ENCODE measurements at places on chromosomes 7 and 10.

DNA sequence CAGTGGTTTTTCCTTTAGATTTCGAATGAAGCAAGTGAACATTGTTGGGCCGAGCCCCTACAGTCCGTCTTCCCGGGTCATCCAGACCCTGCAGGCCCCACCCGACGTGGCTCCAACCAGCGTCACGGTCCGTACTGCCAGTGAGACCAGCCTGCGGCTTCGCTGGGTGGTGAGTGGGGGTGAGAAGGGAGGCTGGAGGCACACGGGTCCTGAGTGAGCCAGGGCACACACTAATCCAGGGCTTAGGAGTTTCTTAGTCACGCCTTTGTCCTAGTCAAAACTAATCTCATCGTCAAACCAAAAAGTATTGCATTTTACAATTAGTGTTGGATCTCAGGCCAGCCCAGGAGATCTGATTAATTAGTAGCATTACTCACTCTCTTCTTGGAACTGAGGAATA is 568.8 kb upstream of the FOXK1 start:
- DNase-seq: no peak

DNA sequence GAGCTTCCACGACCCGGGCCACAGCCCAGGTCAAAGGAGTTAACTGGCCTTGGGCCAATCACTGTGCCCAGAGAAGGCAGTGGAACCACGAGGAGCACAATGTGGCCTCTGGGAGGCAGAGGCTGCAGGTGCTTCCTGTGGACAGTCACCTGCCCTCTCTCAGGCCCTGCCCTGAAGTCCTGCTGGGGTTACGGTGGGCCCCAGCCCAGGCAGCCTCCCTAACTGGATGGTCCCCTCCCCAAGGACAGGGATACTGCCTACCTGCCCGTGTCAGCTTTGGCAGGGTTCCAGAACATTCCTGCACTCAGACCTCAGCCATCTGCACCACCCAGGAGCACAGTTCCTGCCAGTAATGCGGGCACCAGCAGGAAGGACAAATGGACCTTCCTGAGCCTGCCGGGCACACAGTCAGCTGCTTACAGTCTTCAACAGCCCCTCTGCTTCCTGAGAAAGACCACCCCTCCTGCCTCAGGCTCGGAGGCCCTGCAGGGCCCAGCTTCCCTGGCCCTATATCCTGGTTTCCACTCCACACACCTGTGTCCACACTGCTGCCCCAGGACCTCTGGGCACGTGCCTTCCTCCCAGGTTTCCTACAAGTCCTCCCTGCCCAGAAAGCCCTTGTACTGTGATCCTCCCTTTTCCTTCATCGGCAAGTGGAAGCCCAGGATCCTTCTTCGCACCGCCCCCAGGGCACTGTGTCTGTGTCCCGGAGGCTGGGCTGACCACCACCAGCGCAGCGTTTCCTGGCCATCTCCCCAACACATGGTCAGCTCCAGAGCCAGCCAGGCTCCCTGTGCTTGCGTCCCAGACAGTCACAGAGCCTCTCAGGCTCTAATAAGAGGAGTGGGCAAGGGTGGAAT is 23.3 kb downstream of the WDR86 start:
- no peak for DNase-seq

DNA sequence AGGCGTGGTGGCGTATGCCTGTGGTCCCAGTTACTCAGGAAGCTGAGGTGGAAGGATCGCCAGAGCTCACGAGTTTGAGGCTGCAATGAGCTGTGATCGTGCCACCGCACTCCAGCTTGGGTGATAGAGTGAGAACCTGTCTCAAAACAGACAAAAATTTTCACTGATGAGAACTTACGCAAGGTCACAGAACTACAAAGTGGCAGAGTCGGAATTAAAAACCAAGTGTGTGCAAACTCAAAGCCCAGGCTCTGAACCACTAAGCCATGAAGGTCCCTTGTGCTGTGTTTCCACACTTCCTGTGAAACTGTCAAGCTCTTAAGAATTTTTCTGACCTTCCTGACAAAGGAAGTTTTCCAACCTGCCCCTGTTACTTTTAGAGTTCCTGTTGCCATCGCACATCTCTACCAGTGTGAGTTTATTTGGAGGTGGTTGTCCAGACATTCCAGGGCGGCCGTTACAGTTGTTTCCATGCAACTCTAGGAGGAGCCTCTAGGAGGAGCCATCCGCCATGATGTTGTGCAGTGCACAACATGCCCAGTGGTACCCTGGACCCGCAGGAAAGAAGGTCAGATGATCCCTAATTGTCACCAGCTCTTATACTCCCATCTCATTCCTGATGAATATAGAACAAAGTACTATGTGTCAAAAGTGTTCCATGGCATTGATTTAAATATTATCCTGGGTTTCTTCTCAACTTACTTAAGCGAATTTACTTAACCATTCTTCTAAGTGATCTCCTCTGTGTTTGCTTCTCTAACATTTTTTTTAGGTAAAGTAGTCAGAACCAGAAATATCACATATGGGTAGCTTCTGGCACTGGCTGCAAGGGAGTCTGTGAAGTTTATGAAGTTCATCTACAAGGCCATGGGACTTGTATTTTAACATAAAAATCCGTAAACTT is 49.0 kb upstream of the LYZL1 start:
- no peak for DNase-seq

DNA sequence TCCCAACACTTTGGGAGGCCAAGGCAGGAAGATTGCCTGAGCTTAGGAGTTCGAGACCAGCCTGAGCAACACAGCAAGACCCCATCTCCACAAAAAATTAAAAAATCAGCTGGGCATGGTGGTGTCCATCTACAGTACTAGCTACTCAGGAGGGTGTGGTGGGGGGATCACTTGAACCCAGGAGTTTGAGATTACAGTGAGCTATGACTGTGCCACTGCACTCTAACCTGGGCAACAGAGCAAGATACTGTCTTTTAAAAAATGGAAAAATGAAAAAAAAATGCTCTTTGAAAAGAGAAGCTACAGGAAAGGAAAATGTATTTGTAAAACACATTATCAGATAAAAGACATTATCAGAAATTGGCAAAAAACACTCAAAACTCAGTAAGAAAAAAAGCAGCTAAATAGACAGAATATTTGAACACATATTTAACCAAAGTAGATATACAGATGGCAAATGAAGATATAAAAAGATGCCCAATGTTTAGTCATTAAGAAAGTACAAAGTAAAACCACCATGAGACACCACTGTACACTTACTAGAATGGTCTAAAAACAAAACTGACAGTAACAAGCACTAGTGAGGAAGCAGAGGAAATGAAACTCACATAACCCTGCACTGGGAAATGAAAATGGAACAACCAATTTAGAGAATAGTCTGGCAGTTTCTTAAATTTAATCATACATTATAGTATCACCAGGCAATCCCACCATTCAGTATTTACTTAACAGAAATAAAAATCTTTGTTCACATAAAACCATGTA is 40.5 kb downstream of the NRBF2 start:
- no peak for DNase-seq

GRCh38 chr7:86282014-86282682 is 361.6 kb upstream of the GRM3 start:
- DNase-seq: no peak

DNA sequence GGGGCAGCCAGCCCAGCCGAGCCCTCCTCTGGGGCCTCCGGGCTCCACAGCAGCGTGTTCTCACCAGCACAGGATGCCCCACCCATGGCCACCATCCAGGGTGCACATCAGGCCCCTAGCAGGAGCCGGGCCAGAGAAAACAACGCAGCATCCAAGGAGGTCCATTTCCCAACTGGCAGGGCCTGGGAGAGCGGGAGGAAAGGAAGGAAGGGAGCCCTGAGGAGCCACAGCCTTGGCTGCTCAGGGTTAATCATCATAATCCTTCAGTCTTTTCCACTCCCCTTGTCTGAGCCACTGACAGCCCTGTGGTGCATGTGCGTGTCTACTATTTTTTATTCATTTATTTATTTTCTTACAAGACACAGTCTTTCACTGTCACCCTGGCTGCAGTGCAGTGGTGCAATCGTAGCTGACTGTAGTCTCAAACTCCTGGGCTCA is 3.6 kb downstream of the PLAC9 start:
- no peak for DNase-seq

DNA sequence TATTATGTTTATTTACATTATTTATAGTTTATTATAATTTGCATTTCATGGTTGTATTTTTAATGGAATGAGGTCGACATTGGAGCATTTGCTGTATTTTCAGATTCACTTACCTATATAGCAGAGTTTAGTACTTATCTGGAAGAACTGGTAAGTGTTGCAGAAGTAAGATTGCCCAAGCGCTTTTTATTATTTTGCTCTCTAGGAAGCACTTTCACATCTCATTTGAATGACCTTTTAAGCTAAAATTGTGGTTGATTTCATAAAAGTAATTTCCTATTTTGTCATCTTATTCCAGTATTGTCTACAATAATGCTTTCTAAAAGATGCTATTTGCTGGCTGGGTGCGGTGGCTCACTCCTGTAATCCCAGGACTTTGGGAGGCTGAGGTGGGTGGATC is 28.6 kb downstream of the SEC61A2 start:
- no peak for DNase-seq

Measured in activated T-cell treated with anti-CD3 and anti-CD28 coated beads for 48 hours (primary cell).